WTC11 (cell line): ENCODE measurements at places on chromosomes 3 and 15. TPM values are rescaled to one million over a fixed set of nuclear protein-coding genes. Genes with fewer than 3 reads are reported as not detected.

DNA sequence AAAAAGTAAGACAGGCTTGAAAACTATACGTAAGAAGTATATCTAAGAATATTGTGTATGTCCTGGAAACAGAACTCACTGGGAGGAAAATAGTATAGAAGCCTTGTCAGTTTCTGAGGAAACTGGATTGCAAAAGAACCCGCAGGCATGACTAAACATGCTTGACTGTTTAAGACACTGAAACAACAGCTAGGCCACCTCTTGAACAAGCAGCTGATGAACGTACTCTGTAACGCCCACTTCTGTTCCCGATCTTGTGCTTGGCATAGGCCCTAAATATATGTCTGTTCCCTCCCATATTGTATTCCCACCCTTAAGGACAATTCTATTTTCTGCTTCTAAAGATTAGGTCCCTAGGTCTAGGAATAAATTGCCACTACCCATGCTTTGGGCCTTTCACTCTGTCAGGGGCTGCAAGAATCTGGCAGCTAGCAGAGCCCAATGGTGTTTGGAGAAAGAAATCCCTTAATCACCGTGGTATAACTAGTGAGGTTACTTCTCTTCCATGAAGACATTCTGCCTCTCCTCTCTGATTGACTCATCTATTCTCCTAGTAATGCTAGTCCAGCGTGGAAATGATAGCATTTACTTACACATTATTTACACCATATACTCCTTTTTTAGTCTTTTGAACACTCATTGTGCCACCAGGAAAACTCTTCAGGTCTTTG lies 46.2 kb downstream of the CD200 start:
- DNase-seq = no peak

DNA sequence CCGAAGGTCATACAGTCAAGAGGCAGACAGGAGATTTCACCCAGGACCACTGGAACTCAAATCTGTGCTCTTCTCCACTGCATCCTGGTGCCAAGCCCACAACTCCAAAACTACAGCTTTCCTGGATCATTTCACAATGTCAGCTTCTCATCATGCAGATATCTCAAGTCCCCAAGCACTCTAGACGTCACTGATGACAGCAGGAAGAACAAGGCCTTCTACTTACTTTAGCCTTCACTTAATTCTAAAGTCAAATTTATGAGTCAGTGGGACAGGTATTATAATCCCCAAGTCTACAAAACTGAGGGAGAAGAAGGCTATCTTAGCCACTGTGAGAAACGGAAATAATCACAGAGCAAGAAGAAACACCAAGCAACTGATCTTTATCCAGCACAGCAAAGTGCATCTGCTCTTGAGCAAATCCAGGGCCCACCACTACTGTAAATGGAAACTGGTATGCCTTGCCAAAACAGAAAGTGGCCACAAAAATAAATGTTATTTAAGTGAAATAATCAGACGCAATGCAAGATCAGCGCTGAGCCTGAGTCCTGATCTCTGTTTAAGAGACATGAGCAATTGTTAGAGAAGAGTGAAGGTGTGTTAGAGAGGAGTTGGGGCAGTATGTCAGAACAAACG lies 928 bp downstream of the RAD18 start:
- DNase-seq = no peak

DNA sequence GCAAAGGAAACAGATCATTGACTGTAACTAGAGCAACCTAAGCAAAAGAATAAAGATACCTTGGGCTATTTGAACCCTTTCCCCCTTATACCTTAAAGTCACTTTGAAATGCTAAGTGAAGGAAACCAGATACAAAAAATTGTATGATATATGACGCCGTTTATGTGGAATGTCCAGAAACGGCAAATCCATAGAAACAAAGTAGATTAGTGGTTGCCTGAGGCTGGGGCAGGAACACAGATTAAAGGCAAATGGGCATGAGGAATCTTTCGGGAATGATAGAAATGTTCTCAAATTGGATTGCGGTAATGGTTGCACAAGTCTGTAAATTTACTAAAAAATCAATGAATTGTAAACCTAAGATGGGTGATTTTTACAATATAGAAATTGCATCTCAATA lies 160.1 kb upstream of the CCDC54 start:
- DNase-seq = no peak

DNA sequence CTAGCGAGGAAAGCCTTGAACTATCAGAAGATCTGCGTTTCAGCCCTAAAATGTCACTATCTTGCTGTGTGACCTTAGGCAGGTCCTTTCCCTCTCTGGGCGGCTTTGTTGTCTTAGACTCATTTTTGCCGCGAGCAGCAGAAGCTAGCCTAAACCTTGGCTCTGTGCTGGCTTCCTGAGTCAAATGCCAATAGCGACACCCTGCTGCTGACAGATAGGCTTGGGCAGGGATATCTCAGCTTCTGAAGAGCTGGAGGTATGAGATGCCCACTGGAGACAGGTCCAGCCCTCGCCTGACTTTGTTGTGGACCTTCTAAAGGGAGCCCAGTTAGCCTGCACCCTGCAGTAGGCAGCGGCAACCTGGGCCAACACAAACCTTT lies 1.3 kb downstream of the ADAMTSL3 start:
- DNase-seq = no peak

GRCh38 chr3:133136114-133137041 lies 98.2 kb downstream of the TMEM108 start:
- no peak for DNase-seq

GRCh38 chr3:171005648-171006047 lies 20.9 kb downstream of the SLC2A2 start:
- no peak for DNase-seq

DNA sequence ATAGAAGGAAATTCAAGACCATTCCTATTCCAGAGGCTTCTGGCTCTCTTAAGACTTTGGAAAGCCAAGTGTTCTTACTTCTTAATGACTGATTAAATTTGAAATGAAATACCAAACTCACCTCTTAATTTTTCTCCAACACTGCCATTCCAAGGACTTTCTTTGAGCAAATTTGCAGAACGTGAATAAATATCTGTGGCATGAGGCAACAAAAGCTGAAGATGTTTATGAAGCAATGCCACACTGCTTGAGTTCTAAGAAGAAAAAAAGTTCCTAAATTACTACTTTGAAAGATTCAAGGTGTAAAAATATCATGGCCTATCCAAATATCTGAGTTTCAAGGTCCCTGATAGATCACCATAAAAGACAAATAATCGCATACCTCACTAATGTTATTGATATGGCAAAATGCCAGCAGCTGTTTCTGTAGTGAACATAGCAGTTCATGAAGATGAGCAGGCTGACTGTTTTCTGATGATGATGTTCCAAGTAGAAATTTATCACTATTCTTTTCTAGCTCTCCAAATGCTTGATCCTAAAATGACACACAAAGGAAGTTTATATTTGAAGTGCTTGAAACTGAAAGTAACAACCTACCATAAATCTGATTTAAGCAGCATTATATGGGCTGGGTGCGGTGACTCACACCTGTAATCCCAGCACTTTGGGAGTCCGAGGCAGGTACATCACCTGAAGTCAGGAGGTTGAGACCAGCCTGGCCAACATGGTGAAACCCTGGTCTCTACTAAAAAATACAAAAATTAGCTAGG lies 104.4 kb downstream of the HERC1 start:
- DNase-seq = no peak

DNA sequence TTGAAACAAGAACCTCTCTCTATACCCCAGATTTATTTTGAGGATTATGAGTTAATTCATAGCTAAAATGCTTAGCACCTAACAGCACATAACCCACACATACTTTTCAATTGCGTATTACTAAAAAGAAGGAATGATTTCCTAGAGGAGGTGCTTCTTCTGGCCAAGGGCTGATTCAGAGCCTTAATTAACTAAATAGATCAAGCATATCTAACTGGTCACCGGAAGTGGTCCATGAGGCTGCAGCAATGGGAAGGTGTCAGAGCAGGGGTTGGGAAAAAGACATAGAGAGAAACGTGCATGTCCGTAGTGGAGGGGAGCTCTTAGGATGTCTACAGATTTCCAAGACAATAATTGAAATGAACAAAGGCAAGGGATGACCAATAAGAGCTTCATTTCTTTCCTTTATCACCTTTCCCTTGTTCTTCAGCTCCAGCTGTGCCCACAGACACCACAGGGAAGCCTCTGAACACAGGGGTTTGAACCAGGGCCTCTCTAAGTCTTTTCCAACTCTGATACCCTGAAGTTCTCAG lies 467 bp downstream of the HGD start:
- no peak for DNase-seq

GRCh38 chr3:171101982-171102641 lies 75.6 kb upstream of the SLC2A2 start:
- DNase-seq = no peak

Gene NEK11
- 1.6 to 1.8 TPM (median 1.7 TPM) in 3 replicates for total RNA-seq

Gene PLA2G4E
- 0.02 TPM in 1 of 3 replicates, not detected in the others for total RNA-seq

Gene CHRFAM7A
- 6.2 to 8.7 TPM (median 8.2 TPM) in 3 replicates for total RNA-seq

Gene PLA2G4D
- total RNA-seq = 0.07 to 0.24 TPM (median 0.09 TPM) in 3 replicates

Gene RAB6B
- total RNA-seq = 14.9 to 21.0 TPM (median 18.0 TPM) in 3 replicates

Gene CACNA2D3
- total RNA-seq = 4.0 to 5.0 TPM (median 4.9 TPM) in 3 replicates
